ENCODE measurements at places on chromosomes 7 and 10. TPM values are rescaled to one million over a fixed set of nuclear protein-coding genes. Genes with fewer than 3 reads are reported as not detected.

GRCh38 chr7:23383225-23383624, 84.1 kb downstream of the MALSU1 start:
- no peak for DNase-seq

GRCh38 chr10:62724465-62724864, 80.1 kb upstream of the ADO start:
- no peak for DNase-seq

- no peak for DNase-seq
These were observed 8.0 kb upstream of the ZNRF2 start for GRCh38 chr7:30276203-30276900.

Gene CCDC6
- total RNA-seq, result 20.4 TPM

Data from activated naive CD8-positive, alpha-beta T cell treated with anti-CD3 and anti-CD28 coated beads, Interleukin-2, amount 10 ng/mL, durations not matched to agents 7 days and 5 days (primary cell).